Muscle of leg (tissue), 16 donors: ENCODE measurements at places on chromosomes 7 and 10. TPM values are rescaled to one million over a fixed set of nuclear protein-coding genes. Genes with fewer than 3 reads are reported as not detected.

- peak; percentile 76 for DNase-seq
- H3K4me1 ChIP-seq, result no peaks in the 10 kb centered on the region
Observed at GRCh38 chr7:8119262-8119661, 142.7 kb downstream of the ICA1 start.

DNA sequence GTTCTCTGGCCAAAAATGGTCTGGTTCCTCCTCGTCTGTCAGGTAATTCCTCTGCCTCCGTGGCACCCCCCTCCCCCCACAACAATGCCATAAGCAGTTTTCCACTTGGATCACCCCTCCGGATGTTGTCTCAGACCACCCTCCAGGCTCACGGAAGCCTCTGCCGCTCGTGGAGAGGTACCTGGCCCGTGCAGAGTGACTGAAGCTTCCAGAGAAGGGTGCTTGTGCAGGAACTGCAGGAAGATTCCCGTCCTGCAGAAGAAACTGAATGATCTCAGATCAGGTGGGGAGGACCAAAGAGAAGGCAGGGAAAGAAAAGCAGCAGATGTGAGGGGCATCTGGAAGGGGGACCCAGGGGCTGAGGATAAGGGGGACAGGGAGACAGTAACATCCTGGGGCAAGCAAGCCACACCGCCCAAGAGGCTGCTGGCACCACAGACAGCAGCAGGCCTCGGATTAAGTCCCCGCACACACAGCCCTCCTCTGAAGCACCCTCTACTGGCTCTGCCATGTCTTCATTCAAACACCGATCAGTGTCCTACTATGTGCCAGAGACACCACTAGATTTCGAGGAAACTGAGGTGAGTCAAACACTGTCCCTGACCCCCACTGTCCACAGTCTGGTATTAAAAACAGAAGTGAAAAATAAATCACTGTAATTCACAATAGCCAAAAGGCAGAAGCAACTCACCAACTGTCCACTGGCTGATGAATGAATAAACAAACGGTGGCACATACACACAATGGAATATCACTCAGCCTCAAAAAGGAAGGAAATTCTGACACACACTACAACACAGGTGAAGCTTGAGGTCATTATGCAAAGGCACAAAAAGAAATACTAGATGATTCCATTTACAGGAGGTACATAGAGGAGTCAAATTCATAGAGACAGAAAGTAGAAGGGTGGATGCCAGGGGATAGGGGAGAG lies 26.4 kb downstream of the KIAA1549 start:
- no peak overlapping the region for H3K27ac ChIP-seq
- no peak overlapping the region for H3K4me3 ChIP-seq
- H3K4me1 ChIP-seq, result no peaks in the 10 kb centered on the region
- no peaks in the 10 kb centered on the region for H3K27me3 ChIP-seq
- H3K36me3 ChIP-seq, result no peaks in the 10 kb centered on the region

DNA sequence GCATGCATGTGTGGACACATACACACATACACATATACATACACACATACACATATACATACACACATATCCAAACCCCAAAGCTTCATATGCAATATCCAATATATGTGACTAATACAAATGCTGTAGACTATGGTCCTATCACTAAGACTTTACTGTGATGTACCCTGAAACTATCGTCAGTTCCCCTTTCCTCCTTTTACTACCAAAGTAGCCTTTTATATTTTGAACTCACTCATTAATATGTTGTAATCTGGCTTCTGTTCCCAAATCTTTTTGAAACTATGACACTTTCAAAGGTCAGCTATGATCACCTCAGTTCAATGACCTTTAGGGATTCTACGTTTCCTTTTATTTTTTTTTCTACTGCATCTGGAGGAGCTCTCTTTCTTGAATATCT lies 64.8 kb upstream of the TFEC start:
- H3K27me3 ChIP-seq, result no peaks in the 10 kb centered on the region
- H3K4me1 ChIP-seq, result no peaks in the 10 kb centered on the region
- no peak overlapping the region for H3K27ac ChIP-seq
- no peak overlapping the region for H3K4me3 ChIP-seq
- no peaks in the 10 kb centered on the region for H3K36me3 ChIP-seq
- DNase-seq, result no peak

NEUROD6 gene
- 0.04 TPM for total RNA-seq

MRC1 gene
- total RNA-seq, result 13.4 TPM

GPR26 gene
- not detected for total RNA-seq

- H3K4me1 ChIP-seq, result no peaks in the 10 kb centered on the region
- DNase-seq, result peak; percentile 89
- no peaks in the 10 kb centered on the region for H3K36me3 ChIP-seq
- H3K27me3 ChIP-seq, result no peaks in the 10 kb centered on the region
Observed at GRCh38 chr7:67423065-67423464, 426.4 kb downstream of the TYW1 start.

FLNC gene
- total RNA-seq, result 339 TPM

CUZD1 gene
- 1.0 TPM for total RNA-seq

- no peak for DNase-seq
- H3K27ac ChIP-seq, result no peak overlapping the region
- H3K36me3 ChIP-seq, result no peaks in the 10 kb centered on the region
Observed at GRCh38 chr10:6148908-6149307, 53.8 kb upstream of the PFKFB3 start.

- no peaks in the 10 kb centered on the region for H3K27me3 ChIP-seq
- peaks cover 93% of the 10 kb centered on the region for H3K36me3 ChIP-seq
- no peak overlapping the region for H3K27ac ChIP-seq
Observed at GRCh38 chr7:149214020-149214720, 18.8 kb downstream of the ZNF282 start.
